ENCODE measurements at places on chromosomes 7 and 10. TPM values are rescaled to one million over a fixed set of nuclear protein-coding genes. Genes with fewer than 3 reads are reported as not detected.

CPA1 gene
- total RNA-seq: not detected

LDB3 gene
- total RNA-seq: 0.14 TPM

CACNB2 gene
- not detected for total RNA-seq

UCN3 gene
- total RNA-seq: not detected

SAP25 gene
- 23.4 TPM for total RNA-seq
